ENCODE measurements at places on chromosomes 13 and 19.
A peak's percentile ranks its signal among the peaks of the same experiment; 100 is the strongest.

- no peak for DNase-seq
Observed at GRCh38 chr13:33582121-33582520, 235.8 kb upstream of the RFC3 start.

DNA sequence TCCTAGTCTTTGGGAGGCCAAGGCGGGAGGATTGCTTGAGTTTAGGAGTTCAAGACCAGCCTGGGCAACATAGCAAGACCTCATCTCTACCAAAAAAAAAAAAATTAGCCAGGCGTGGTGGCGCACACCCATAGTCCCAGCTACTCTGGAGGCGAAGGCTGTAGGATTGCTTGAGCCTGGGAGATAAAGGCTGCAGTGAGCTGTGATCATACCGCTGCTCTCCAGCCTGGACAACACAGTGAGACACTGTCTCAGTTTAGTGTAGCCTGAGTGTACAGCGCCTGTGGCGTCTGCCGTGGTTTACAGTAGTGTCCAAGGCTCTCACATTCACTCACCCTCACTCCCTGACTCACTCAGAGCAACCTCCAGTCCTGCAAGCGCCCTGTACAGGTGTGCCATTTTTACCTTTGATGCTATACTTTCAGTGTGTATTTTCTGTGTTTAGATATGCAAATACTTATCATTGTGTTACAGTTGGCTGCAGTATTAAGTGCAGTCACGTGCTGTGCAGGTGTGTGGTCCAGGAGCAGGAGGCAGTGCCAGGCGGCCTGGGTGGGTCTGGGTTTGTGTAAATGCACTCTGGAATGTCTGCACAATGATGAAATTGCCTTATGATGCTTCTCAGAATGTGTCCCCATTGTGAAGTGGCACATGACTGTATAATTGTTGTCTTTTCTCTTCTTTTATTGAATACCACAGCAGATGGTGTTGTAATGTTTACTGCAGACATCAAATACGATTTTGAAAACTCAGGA is 36.1 kb upstream of the DCUN1D2 start:
- no peak for DNase-seq

GRCh38 chr13:39484506-39485313 is 118.3 kb downstream of the LHFPL6 start:
- DNase-seq = no peak

DNA sequence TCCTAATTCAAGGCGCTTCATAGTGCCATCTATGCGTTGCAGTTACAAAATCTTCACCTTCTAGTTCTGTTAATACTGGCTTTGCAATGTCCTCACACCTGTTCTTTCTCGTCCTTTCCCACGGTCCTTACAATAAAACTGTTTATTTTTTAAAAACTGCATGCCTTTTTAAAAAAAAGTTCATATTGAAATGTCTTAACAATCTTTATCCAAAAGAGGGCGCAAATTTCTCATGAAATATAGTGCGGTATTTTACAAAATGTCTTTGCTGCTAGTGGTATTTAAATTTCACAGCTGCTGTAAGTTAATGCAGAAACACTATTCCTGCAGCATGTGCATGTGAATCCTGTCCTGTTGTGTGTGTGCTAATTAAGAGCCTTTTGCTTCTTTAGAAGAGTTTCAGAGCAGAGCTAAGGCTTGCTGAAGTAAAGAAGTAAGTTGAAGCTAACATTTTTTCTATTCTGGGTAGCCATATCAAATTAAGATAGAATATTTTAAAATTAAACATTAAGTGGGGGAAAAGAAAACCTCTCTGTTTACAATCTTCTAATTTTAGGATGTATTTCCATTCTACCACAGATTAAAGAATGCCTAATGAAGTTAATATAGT is 15.8 kb upstream of the CLDN10 start:
- no peak for DNase-seq

- DNase-seq = no peak
Observed at GRCh38 chr19:18699403-18700054, 16.0 kb downstream of the CRTC1 start.

GRCh38 chr13:42702716-42703115 is 78.7 kb upstream of the FAM216B start:
- no peak for DNase-seq

DNA sequence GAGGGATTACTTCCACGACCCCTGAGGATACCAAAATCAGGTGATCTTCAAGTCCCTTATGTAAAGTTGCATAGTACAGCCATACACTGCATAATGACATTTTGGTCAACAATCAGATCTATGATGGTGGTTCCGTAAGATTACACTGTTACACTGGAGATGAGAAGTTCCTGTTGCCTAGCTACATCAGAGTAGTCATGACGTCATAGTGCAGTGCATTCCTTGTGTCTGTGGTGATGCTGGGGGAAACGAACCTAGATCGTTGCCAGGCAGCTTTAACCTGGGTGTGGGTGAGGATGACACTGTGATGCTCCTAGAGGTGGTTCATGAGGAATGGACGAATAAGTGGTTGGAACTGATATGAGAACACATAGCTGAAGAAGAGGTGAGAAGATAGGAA is 9.1 kb downstream of the ZNF610 start:
- no peak for DNase-seq

- no peak for DNase-seq
Observed at GRCh38 chr13:40341501-40341900, 324.9 kb downstream of the FOXO1 start.

GRCh38 chr13:76803831-76804230 is 82.4 kb downstream of the KCTD12 start:
- DNase-seq = no peak

DNA sequence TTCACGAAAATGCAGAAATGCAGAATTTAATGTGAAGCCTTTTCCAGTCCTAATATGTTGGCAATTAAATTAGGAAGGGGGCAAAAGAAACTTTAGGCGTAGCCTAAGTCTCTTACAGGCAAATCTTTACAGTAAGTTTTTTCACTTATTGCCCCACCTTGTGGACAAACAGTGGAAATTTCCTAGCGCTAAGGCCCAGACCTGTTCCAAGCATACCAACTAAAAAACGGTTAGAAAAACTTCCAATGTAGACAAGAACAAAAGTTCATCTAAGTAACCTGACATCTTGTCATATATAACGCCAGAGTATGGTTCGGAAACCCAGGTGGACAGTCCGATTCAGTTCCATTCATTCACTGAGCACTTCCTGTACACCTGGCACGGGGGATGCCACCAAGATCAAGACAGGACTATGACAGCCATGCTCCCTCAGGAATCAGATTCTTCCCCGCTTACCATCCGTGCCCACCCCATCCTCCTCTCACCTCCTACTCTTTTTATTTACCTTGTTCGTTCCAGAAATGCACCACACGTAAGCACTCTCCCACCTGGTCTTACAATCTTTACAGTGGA is 4.9 kb downstream of the ZAR1L start:
- no peak for DNase-seq

DNA sequence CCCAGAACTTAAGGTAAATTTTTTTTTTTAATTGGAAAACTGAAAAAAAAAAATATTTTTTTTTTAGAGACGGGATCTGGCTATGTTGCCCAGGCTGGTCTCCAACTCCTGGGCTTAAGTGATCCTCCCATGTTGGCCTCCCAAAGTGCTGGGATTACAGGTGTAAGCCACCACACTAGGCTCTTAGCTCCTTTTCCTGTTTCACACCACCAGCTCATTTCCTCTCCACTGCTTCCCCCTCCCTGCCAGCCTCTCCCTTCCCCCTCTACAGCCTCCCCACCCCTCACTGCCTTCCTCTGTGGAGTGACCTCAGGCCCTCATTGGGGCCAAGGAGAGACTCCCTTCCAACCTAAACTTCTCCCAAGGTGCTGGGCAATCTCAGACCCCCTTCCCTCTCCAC is 4.2 kb upstream of the GIPR start:
- DNase-seq = no peak

- no peak for DNase-seq
Observed at GRCh38 chr19:15673176-15673654, 328 bp downstream of the CYP4F12 start.

GRCh38 chr13:60759499-60759898 is 362.5 kb downstream of the TDRD3 start:
- no peak for DNase-seq

GRCh38 chr13:29845440-29846056 is 4.9 kb downstream of the UBL3 start:
- no peak for DNase-seq

- DNase-seq = no peak
Observed at GRCh38 chr13:36438594-36439483, 6.5 kb downstream of the CCNA1 start.

GRCh38 chr13:96581741-96582140 is 412.5 kb downstream of the OXGR1 start:
- DNase-seq = no peak

DNA sequence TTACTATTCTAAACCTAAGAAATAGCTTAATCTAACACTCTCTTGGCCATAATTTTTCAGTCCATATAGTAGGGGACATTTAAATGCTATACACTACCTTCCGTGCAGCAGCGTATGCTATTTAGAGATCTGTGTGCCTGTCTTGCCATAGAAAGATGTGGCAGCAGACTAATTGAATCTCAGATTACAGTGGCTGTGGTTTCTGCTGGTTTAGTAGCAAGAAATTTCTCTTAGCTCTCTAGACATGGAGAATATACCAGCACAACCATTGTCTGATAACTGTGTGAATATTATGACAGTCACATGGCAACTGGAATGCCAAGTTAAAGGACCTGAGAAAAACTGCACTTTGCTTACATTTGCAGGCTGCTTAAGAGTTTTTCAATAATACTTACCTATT is 672.4 kb upstream of the MIR17HG start:
- DNase-seq = no peak

GRCh38 chr19:34998777-34999497 is 1.2 kb upstream of the GRAMD1A start:
- no peak for DNase-seq

DNA sequence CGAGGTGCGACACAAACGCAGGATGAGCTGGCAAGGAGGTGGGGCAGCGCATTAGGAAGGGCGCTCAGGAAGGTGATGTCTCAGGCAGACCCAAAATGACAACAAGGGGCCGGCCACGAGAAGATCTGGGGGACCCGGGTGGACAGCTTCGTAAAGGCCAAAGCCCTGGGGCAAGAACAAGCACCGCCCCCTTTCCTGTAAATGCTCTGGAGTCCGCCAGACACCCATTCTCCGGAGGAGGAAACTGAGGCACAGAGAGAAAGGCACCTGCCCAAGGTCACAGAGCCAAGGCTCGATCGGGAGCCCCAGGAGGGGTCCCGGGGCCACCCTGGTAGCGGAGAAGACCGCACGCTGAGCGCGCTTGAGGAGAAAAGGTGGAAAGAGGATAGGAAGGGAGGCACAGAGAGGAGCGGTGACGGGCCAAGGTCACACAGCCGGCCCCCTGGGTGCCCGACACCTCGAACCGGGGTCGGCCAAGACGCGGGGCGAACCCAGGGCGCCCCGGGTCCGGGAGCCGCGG is 571 bp downstream of the SAFB2 start:
- DNase-seq = peak; percentile 7

DNA sequence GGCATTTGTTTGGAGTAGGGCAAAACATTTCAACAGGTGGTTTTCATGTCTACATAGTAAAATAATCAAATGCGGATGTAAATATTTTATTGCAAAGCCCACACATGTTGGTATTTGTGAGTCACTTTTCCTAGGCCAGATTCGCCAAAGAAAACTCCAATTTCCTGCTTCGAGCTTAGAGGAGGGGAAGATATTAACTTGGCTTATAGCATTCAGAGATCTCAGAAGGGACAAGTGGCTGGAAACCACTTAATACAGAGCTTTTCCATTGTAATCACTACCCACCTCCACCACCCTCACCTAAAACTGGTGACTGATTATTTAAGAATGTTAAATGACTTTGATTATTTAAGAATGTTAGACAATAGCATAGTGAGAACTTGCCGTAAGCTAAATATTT is 530.6 kb upstream of the SPRY2 start:
- DNase-seq = no peak

DNA sequence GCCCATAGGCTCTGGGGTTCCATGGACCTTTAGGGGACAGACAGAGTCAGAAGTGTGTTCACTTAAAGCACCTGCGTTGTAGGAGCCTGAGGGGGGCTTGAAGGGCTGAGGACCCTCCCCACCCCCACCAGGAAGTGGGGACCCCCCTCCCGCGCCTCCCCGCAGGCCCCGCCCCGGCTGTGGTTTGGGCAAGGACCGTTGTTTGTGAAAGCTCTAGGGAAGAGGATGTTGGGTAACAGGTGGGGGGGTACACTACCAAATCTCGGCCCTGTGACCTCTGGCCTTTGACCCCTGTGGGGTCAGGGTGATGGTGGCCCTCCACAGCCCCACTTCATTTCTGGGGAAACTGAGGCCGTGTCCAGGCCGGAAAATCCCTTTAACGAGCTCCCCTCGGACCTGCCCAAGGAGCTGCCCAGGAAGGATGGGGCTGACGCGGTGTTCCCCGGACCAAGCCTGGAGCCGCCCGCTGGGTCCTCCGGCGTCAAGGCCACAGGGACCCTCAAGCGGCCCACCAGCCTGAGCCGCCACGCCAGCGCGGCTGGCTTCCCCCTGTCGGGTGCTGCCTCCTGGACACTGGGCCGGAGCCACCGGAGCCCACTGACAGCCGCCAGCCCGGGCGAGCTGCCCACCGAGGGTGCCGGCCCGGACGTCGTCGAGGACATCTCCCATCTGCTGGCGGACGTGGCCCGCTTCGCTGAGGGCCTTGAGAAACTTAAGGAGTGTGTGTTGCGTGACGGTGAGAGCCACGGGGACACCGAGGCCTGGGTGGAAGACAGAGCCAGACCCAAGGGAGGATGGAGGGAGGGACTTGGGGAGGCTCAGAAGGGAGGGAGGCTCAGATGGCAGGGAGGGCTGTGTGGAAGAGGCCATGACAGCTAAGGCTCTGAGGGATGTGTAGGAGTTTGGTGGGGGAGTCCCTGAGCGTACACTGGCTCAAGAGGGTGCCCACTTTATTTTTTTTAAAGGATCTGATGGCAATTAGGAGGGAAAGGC is 1.3 kb downstream of the ARHGAP45 start:
- DNase-seq = no peak

DNA sequence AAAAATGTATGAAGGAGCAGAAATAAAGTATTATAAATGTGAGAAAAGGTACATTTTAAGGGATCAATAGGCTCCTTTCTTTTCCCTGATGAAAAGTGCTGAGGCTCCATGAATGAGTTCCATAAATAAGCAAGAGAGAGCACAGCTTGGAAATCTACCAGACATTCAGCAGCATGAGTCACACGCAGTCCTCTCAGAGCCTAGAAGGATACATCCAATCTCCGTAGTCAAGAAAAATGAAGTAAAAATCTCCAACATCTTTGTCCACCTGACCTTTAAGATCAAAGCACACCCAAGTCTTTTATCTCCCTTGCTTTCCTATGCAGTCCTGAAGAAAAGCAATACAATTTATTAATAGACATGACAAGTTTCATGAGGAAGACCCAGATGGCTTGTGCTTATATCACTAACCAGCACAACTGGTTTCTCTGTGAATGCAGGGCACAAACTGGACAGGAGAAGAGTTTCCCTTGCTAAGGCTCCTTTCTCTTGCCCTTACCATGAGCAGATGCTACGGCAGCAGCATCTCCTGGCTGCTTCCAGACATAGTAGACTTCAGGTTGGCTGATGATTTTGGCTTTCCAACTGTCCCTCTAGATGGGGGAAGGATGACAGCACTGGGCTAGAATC is 730.8 kb downstream of the EFNB2 start:
- no peak for DNase-seq

- no peak for DNase-seq
Observed at GRCh38 chr19:13906910-13907309, 909 bp downstream of the CC2D1A start.

Data from stimulated activated CD4-positive, alpha-beta T cell treated with anti-CD3 and anti-CD28 coated beads, Interleukin-12 subunit alpha, Interleukin-12 subunit beta, amount 100 ng/mL, for 24 hours (primary cell).